ENCODE measurements at places on chromosomes 16 and 17.

DNA sequence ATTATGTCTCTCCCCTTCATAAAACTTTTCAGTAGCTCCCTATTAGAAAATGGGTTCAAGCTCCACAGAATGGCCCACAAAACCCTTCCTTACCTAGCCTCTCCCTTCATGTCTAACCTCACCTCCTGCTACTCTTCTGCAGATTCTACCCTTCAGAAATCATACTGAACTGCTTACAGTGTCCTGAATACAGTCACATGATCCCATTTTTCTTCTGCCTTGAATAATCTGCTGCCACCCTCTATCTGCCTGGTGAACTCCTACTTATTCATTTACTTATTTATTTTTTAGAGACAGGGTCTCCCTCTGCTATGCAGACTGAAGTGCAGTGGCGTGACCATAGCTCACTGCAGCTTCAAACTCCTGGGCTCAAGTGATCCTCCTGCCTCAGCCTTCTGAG is 15.0 kb downstream of the LASP1NB start:
- DNase-seq: no peak

GRCh38 chr17:55038291-55038690 is 69.7 kb downstream of the STXBP4 start:
- DNase-seq: no peak

- DNase-seq: no peak
Measured at GRCh38 chr16:53507464-53508179, 4.6 kb upstream of the AKTIP start.

- DNase-seq: no peak
Measured at GRCh38 chr17:8048236-8048635, 9.4 kb downstream of the ALOX15B start.

- DNase-seq: no peak
Measured at GRCh38 chr17:68356949-68357455, 65.7 kb downstream of the ARSG start.

DNA sequence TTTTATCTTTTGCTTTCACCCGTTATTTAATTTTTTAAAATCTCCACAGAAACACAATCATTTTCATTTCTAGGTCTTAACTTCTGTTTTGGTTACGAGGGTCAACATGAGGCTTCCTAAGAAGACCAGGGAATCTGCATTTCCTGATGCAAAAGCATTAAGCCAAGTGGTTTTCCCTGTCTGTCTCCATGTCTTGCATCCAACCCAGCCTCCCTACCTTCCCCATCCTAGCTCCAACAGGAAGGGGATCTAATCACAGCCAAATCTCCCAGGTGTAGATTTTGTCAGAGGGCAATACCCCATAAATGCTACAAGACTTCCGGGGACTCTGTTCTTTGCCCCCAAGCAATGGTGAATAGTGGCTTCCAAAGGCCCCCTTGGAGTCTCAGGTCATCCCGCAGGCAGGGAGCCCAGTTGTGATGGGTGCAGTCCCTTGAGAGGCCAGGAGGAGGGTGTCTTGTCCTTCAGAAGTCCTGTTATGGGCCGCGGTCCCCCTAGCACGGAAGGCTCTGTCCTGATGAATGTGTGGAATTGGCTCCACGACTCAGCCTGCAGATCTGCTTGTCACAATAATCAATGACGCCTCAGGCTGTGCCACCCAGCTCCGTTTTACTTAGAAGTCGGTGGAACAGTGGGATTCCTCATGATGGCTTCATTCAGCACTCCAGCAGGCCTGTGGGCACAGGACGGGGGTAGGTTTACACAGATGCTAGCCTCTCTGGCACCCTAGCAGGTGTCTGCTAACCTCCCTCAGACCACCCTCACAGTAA is 141.1 kb downstream of the RGS9 start:
- no peak for DNase-seq

DNA sequence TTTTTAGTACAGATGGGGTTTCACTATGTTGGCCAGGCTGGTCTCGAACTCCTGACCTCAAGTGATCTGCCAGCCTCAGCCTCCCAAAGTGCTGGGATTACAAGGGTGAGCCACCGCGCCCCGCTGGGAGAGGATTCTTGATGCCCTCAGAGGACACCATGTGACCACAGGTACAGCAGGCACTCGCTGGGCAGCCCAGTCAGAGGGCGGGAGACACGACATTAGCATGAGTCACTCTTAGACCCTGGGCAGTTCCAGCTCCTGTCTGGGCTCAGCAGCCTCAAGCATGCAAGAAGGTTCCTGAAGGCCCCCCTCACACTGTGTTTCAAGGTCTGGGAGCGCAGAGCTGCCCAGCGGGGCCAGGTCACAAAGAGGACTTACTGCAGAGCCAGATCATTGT is 11.9 kb downstream of the STAC2 start:
- DNase-seq: no peak

DNA sequence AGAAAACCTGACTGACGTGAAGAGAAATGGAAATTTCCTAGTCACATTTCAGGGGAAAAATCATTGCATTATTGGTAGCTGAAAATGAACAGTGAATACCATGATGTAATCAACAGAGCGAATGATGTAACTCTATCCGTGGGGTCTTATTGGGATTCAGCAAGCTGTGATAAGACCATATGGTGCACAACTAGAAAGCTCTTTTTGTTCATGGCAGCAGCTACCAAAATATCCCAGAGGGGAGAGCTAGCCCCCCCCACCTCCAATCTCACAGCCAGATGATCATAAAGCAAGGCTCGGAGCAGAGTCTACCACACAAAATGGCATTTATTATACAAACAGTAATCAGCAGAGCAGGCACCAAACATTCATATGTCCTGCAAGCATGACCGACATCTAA is 22.2 kb upstream of the DNAH17 start:
- no peak for DNase-seq

DNA sequence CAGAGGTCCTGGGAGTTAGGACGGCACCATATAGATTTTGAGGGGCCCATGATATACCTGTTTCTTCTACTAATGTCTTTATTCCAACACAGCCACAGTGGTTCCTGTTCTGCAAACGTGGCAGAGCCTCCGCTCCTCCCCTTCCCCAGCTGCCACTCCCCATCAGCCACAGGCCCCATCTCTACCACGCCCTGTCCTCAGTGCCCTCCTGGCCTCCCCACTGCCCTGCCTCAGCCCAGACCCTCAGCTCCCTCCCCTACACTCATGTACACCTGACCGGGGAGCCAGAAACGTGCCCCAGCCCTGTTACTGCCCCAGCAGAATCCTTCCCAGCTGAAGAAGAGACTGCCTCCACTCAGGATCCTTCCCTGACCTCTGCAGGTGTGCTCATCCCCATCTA is 11.9 kb upstream of the RBFOX3 start:
- DNase-seq: no peak

DNA sequence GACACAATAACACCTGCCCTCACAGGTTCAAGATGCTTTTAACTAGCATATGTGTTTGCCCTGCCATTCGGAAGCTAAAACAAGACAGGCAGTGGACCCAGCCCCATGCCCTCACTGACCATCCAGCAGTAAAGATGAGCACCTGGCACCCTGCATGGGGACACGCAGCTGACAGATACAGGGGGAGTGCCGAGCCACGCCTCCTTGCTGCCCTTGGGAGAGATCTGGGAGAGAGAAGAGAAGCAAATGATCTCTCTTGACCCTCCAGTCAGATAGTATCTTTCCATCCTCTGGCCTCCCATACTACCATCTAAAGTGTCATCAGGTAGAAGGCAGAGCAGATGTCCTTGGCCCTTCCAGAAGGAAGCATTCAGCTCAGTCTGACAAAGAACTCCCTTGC is 40.6 kb upstream of the MYOCD start:
- no peak for DNase-seq

DNA sequence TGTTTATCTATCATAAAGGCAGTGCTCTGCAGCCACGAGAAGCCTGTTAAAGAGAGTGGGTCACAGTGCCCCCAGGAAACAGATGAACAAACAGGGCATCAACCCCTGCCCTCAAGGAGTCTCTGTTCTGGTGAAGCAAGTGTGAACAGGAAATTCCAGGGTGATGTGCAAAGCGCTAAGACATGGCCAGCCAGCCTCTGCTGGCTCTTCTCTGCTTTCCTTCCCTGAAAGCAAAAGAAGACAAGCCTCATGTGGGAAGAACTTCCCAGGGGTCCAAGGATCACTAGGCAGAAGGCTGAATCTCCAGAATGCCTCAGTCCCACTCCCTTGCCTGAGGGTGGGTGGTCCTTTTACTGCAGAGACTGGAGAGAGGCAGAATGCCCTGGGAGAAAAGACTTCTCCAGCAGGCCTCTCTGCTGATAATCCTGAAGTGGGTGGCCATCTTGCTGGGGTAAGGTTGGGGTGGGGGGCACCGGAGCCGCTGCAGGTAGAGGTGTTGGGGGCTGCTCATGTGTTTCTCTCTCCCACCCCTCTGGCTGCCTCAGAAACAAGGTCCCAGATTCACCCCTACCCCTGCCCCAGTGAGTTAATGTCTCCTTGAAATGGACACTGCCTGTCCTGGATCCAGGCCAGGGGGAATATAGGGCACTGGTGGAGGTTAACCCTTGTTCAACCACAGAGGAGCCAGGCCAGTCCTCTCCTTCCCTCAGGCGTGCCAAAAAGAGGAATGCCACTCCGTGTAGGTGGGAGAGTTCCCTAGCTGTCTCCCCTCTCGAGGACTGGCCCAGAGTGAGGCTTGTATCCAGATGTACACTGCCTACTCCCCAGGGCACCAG is 2.4 kb downstream of the ANKRD13B start:
- DNase-seq: no peak

DNA sequence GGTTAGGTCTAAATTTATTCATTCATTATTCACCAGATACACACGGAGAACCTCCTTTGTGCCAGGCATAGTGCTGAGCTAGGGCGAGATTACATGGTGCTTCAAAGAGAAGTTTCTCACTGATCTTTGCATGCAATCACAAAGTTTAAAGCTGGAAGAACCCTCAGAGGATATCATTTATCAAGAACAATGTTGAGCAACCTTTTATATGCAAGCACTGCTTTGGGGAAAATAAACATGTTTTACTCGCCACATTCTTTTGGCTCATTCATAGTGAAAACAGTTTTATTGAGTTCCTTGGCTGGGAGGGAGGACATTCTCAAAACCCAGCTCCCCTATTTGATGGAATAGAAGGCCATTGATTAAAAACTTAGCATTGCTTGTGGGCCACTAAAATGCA is 49.8 kb upstream of the XYLT1 start:
- no peak for DNase-seq

GRCh38 chr17:63189082-63189481 is 223.0 kb downstream of the TANC2 start:
- DNase-seq: no peak

- DNase-seq: no peak
Measured at GRCh38 chr17:51533219-51533618, 272.9 kb downstream of the UTP18 start.

- no peak for DNase-seq
Measured at GRCh38 chr17:41516830-41517283, 1.8 kb downstream of the KRT15 start.

DNA sequence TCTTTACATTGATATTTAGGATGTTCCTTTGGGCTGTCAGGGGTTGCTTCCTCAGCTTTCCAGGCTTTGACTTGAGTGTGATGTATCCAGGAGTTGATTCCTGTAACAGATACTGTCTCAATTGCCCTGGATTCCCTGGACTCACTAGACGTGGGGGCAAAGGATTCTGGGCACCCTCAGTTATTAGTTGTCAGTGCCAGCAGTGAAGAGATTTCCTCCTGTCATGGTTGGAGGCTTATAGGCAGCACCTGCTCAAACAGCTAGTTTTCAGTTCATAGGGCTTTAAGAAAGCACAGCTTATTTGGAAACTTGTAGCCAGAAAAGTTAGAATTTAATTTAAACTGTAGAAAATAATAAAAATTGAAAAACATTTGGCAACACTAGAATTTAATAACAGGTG is 9.5 kb upstream of the B4GALNT2 start:
- DNase-seq: no peak

- no peak for DNase-seq
Measured at GRCh38 chr17:17403065-17403464, 73.7 kb upstream of the MED9 start.

DNA sequence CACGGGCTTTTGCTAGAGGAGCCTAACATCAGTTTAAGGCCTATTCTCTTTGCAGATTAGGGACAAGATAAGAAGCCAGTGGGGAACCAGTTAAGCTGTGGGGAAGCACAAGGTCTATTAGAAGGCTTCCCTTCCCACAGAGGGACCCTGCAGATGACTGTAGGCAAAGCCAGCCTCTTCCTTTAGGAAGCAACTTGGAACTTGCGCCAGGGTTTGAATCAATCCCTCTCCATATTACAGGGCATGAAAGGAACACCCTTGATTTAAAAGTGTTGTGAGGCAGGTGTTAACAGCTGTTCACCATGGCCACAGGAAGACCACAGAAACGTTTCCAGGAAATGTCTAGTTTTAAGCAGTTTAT is 77.3 kb downstream of the RPTOR start:
- DNase-seq: no peak

GRCh38 chr17:64128787-64129514 is 993 bp downstream of the ERN1 start:
- no peak for DNase-seq

DNA sequence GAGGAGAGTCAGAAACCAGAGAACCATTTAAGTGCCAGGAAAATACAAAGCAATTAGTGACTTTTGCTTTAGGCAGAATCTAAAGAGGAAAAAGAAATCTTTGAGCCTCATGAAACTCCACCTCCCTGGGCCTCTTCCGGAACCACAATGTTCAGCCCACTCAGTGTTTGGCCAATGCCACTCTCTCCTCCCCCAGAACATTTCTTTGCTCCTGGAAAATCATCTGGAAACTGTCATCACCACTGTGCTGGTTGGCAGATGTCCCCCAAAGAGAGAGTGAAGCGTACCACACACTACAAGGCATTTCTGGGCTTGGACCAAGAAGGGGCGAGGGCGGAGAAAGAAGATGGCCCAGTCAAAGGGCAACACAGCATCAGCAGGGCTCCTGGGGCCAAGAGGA is 7.1 kb upstream of the SOX9 start:
- DNase-seq: no peak

- no peak for DNase-seq
Measured at GRCh38 chr16:20355114-20355782, 2.7 kb upstream of the UMOD start.

GRCh38 chr17:43020030-43020621 is 2.1 kb downstream of the VAT1 start:
- no peak for DNase-seq

- DNase-seq: no peak
Measured at GRCh38 chr16:4529085-4530060, 9.2 kb downstream of the CDIP1 start.

- no peak for DNase-seq
Measured at GRCh38 chr17:3043737-3044365, 19.6 kb downstream of the OR1D5 start.

DNA sequence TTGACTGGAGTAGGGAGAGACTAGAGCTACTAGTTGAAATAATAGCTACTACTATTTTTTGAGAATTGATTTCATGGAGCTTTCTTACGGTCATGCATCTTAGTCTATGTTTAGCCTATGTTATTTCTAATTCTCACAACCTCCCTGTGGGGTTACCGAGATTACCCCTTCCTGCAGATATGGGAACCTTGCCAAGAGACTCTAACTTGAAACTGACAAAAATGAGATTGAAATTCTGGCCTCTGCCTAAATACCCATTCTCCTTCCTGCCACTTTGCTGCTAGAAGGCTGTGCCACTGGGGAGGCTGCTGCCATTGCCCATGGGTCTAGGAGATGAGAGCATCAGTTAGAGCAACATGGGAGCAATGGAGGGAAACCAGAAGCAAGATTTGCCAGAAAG is 410.3 kb downstream of the CDH13 start:
- no peak for DNase-seq
